ENCODE measurements at places on chromosomes 6 and 20. TPM values are rescaled to one million over a fixed set of nuclear protein-coding genes. Genes with fewer than 3 reads are reported as not detected.

Gene TGM3
- not detected for total RNA-seq

Gene FAM209A
- 3.3 TPM for total RNA-seq

DNA sequence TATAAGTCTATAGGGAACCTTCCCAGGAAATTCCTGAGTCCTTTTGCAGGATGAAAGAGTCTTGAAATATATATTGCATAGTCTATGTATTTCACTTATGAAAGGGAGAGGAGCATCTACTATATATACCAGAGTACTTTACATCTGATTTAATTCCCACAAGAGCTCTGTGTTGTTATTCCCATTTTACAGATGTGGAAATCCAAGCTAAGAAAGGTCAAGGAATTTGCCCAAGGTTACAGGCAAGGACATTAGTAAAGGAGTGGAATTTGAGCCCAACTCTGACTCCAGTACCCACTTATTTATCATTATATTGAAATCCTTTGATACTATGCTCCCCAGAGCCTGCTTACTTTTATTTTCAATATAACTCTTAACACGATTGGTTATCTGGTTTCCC is 2.6 kb downstream of the SESN1 start:
- H3K4me3 ChIP-seq = peak overlapping the region; percentile 57
- no peaks in the 10 kb centered on the region for H3K27me3 ChIP-seq
- H3K4me1 ChIP-seq = peaks cover 40% of the 10 kb centered on the region
- no peak overlapping the region for H3K27ac ChIP-seq
- H3K36me3 ChIP-seq = peaks cover 4% of the 10 kb centered on the region

DNA sequence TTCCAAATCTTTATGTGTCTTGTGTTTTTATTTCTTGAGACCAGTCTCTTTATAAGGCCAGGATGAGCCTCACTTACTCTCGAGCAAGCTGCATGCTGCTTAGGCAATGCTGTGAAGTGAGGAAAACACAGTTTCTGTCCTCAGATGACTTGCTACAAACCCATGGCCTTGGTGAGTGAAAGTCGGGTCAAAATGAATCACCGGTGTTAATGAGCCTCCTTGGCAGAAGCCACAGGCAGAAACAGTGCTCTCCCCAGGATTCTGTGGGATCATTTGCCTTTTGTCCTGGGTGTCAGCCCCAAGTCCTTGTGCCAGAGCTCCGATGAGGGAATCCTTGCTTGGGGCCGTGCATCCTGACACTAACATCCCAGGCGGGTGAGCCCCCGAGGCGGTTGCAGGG is 482.5 kb downstream of the QKI start:
- H3K27ac ChIP-seq = no peak overlapping the region
- no peak for DNase-seq
- no peaks in the 10 kb centered on the region for H3K27me3 ChIP-seq
- no peak overlapping the region for H3K4me3 ChIP-seq
- H3K4me1 ChIP-seq = no peaks in the 10 kb centered on the region

DNA sequence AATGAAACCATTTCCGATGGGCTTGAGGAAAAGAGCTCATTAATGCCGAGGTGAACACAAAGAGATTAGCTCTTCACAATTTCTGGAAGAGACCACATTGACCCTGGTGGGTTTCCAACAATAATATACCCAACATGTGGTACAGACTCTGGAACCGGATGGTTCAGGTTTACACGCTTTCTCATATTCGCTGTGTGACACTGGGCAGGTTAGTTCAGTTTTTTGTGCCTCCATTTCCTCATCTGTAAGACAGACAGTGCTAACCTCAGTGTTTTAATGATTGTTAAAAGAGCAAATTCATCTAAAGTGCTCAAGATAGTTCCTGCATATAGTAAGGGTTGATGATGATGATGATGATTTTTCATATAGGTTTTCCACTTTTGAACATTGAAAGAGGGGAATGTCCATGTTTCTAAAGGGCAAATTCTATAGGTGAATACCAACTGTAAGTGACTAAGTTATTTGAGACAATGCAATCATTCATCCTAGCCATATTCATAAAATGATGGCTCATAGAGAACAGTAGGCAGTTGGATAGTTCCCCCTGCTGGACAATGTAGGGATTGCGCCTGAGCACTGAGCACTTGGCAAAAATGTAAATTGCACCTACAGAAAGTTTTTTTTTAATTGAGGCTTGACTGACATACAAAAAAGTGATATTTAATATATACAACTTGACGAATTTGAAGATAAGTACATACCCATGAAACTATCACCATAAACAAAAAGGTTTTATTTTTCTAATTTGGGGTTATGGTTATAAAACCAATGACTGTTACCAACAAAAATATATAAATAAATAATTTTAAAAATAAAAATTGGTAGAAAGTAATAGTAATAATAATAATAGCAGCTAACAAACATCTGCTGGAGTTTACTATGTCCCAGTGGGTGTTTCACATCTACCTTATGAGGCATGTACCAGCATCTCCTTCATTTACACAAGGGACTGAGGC is 2.1 kb upstream of the PERP start:
- no peak overlapping the region for H3K27ac ChIP-seq
- no peaks in the 10 kb centered on the region for H3K36me3 ChIP-seq
- H3K27me3 ChIP-seq = peaks cover 34% of the 10 kb centered on the region
- no peak overlapping the region for H3K4me3 ChIP-seq

DNA sequence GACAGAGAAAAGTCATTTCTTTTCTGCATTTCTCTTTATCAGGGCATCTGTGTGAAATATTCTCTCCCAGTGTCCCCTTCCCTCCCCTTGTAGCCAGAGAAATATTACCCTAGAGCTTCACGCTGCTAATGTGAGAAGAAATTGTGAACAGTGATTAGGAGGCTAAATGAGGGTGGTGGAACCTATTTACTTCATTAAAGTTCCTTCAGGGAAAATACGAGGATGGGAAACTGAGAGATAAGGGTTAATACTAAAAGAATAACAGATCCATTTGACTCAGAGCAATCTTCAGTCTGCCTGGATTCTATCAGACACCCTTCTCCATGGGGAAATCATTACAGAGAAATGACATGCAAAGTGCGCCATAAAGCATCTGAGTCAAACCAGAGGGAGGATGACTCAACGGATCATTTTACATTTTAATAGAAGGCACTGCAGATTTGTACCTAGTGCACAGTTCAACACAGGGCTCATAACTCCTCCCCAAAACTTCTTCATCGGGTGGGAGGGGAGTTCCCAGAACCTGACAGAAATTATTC is 131.3 kb downstream of the GJA10 start:
- no peak overlapping the region for H3K27ac ChIP-seq
- no peak for DNase-seq
- H3K4me3 ChIP-seq = no peak overlapping the region
- H3K36me3 ChIP-seq = peaks cover 59% of the 10 kb centered on the region
- H3K27me3 ChIP-seq = no peaks in the 10 kb centered on the region

- no peaks in the 10 kb centered on the region for H3K4me1 ChIP-seq
- no peaks in the 10 kb centered on the region for H3K36me3 ChIP-seq
- H3K27me3 ChIP-seq = peaks cover 2% of the 10 kb centered on the region
- H3K4me3 ChIP-seq = no peak overlapping the region
- no peak for DNase-seq
These were observed 24.9 kb upstream of the SASH1 start for GRCh38 chr6:148317739-148318138.

DNA sequence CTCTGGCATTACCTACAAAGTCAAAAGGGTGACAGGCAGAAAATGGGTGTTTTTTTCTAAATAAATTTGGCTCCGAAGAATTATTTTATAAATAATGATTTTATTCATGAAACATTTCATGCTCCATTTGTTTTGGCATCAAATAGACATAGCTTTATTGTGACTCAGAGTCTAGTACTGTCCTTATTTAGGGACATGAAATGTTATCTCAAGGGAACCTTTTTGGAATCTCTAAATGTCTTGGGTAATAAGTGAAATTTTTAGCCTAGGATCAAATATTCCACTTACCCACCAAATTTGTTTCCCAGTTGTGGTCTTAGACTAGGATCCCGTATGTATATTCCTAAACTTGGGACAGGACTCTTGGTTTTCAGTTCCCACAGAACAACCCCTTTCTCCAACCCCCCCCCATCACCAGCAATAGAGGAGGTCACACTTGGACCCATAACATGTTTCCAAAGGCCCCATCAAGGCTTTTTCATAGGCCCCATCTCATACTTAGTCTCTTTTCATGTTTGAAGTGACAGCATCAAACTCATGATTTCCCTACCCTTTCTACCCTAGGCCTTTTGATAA is 81.8 kb downstream of the JAG1 start:
- no peaks in the 10 kb centered on the region for H3K27me3 ChIP-seq
- H3K36me3 ChIP-seq = peaks cover 2% of the 10 kb centered on the region
- no peak overlapping the region for H3K27ac ChIP-seq
- no peak for DNase-seq
- no peak overlapping the region for H3K4me3 ChIP-seq

GRCh38 chr20:12090920-12091319 is 173.2 kb downstream of the BTBD3 start:
- H3K36me3 ChIP-seq = no peaks in the 10 kb centered on the region
- no peaks in the 10 kb centered on the region for H3K4me1 ChIP-seq
- no peak overlapping the region for H3K27ac ChIP-seq

- no peaks in the 10 kb centered on the region for H3K36me3 ChIP-seq
- no peaks in the 10 kb centered on the region for H3K27me3 ChIP-seq
- H3K4me1 ChIP-seq = no peaks in the 10 kb centered on the region
- no peak for DNase-seq
- no peak overlapping the region for H3K4me3 ChIP-seq
These were observed 128.0 kb downstream of the PHACTR1 start for GRCh38 chr6:12844284-12845223.

- no peak for DNase-seq
- no peak overlapping the region for H3K27ac ChIP-seq
These were observed 105.4 kb downstream of the TMEM242 start for GRCh38 chr6:157217894-157218370.

DNA sequence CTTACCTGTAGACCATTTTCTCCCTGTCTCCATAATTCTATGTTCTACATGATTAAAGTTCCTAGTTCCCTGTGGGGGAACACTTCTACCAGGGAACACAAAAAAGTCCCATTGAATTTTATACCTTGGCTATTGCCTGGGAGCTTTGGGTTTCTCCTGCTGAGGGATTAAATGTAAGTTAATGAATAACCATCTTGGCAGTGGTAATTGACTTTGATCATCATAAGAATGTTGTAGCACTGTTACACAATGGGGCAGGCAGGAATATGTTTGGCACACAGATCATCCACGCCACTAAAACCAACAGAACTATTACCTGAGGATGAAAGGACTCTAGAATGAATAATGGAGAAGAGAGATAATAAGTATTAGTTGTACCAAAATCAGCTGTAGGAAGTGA is 1106.2 kb upstream of the GJE1 start:
- DNase-seq = no peak
- H3K27ac ChIP-seq = no peak overlapping the region
- no peaks in the 10 kb centered on the region for H3K27me3 ChIP-seq

DNA sequence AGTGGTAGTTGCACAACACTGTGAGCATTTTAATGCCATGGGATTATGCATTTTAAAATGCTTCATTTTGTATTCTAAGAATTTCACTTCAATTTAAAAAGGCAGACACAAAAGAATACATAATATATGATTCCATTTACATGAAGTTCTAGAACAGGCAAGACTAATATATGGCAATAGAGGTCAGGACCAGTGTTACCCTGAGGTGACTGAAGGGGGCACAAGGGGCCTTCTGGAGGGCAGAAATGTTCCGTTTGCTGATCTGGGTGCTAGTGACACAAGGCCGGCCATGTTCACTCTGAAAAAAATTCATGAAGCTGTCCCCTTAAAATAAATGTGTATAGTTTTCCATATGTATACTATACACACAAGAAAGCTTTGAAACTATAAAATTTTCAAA is 28.5 kb downstream of the TASP1 start:
- H3K4me3 ChIP-seq = no peak overlapping the region
- H3K27me3 ChIP-seq = no peaks in the 10 kb centered on the region
- H3K36me3 ChIP-seq = peaks cover 4% of the 10 kb centered on the region
- H3K27ac ChIP-seq = no peak overlapping the region

- peaks cover 16% of the 10 kb centered on the region for H3K4me1 ChIP-seq
- H3K36me3 ChIP-seq = peaks cover 5% of the 10 kb centered on the region
- peaks cover 24% of the 10 kb centered on the region for H3K27me3 ChIP-seq
- H3K27ac ChIP-seq = no peak overlapping the region
These were observed 955 bp upstream of the SLC26A8 start for GRCh38 chr6:36025260-36025931.

DNA sequence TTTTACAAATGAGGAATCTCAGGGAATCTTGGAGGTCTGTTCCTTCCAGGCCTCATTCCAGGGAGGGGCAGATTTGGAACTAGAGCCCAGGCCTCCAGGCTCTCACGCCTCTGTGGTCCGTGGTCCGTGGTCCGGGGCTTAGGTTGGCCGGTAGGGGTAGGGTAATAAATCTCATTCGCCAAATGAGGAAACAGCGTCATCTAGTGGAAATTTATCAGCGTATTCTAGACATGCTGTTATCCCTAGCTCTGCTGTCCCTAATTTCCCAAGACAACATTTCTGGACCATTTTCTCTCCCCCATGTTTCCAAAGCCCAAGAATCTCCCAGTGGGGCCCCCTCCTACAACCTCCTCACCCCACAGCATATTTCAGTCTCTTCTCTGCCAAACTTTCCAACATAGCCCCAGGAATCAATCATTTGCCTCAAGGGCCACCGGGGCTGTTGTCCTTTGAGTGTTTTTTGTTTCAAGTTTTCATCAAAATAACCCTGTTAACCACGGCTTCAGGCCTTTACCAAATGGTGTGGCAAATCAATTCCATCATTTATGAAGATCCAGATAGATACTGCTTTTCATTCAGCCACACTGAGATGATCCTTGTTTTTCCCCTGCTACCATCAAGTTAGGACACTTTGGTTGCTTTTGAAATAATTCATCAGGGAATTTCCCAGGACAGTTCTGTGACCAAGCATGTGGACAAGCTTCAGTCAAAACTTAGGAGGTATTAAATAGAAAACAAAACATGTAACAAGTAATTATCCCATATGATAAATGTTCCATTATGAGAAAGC is 126.8 kb downstream of the ALDH8A1 start:
- peaks cover 5% of the 10 kb centered on the region for H3K27me3 ChIP-seq
- H3K36me3 ChIP-seq = no peaks in the 10 kb centered on the region
- peaks cover 6% of the 10 kb centered on the region for H3K4me1 ChIP-seq
- no peak overlapping the region for H3K27ac ChIP-seq
- no peak overlapping the region for H3K4me3 ChIP-seq
- DNase-seq = peak; percentile 43

DNA sequence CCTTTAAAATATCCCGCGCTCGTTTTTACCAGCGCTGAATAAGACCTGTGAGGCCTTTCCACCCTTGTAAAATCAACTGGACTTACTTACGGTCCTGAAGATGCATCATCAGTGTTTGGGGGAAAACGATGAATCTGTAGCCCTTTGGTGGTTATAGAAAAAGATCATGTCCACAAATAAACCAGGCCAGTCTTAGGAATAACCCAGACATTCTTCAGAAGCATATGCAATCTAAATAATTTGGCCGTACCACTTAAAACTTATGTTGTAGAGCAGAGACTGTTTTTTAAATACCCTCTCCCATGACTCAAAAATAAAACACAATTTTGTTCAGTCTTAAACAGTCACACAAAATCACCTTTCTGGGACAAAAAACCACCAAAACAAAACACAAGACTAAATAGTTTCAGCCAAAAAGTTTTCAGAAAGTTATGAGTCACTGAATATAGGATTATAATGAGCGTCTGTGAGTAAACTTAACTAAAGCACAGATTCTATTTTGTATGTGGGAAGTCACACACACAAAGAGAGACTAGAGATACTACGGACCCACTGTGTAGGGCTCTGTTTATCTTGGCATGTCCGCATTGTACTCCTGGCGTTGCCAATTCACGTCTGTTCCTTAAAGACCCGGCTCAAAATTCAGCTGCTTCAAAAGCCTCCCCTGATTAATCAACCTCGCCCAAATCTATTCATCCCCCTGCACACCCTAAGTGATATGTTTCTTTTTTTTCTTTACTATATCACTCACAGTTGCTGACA is 26.5 kb upstream of the SMOC2 start:
- no peak overlapping the region for H3K27ac ChIP-seq
- H3K4me3 ChIP-seq = no peak overlapping the region
- no peaks in the 10 kb centered on the region for H3K4me1 ChIP-seq
- peaks cover 4% of the 10 kb centered on the region for H3K27me3 ChIP-seq
